ENCODE measurements at places on chromosomes 7 and 10.

DNA sequence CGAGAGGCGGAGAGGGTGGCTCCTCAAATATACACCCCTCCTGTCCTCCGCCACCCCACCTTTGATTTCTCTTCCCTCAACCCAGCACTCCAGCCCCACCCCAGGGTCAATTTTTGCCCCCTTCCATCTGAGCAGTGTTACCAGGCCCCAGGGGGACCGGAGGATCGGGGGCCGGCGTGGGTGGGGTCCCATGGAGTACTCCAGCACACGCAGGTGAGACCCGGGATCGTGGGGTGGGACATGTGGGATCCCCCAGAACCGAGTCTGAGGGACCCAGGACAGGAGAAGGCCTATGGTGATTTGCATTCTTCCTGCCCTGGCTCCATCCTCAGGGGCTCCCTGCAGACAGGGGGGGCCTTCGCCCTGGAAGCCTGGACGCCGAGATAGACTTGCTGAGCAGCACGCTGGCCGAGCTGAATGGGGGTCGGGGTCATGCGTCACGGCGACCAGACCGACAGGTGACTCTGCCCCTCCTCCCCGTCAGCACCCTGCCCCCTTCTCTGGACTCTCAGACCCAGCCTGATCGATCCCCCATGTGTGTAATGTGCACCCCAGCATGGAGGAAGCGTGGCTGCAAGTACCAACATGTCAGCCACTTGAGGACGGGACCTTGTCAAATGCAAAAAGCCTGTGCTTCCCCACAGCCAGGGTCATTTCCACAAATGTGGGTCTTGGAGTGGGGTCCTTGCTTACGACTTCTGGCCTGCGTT lies 744 bp downstream of the TRIP6 start:
- DNase-seq = peak; percentile 83

GRCh38 chr10:125157505-125157904 lies 2.9 kb downstream of the CTBP2 start:
- no peak for DNase-seq

- DNase-seq = peak; percentile 48
These were observed 14.6 kb upstream of the RPEL1 start for GRCh38 chr10:103231047-103231551.

DNA sequence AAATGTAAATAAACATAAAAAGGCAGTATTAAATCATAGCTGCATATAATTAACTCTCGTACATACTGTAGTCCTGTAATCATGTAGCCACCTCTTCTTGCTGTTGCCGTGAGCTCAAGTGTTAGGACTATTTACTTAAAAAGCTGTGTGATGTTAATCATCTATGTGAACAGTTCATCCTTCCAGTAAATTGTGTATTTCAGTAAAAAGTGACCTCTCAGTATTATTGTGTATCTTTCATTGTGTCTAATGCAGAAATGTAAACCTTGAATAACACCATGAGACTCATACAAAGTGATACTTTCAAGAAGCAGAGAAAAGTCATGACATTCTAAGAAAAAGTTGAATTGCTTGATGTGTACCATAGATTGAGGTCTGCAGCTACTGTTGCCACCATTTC lies 38.0 kb downstream of the ADD3 start:
- no peak for DNase-seq

DNA sequence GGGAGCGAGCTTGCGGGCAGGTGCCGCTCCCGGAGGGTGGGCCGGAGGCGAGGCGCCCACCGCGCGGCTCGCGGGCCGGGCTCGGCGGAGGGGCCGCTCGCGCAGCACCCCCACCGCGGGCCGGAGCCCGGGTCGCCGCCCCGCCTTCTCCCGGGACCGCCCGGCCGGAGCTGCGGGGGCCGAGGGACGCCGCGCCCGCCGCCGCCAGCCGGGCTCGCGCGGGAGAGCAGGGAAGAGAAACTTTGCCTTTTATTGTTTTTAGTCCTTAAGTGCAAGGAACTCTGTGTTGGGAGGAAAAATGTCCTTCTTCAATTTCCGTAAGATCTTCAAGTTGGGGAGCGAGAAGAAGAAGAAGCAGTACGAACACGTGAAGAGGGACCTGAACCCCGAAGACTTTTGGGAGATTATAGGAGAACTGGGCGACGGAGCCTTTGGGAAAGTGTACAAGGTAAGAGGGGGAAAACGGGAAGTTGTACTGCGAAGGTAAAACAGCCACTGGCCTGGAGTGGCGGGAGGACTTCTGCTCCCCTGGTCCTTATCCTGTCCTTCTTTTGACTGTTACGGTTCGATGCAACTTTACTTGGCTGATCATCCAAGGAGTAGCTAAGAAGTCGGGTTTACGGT lies 620 bp downstream of the SLK start:
- peak; percentile 79 for DNase-seq

- no peak for DNase-seq
These were observed 191.5 kb downstream of the DIP2C start for GRCh38 chr10:497898-498451.

- DNase-seq = no peak
These were observed 37.4 kb downstream of the HHEX start for GRCh38 chr10:92727141-92727540.

GRCh38 chr7:2566348-2566889 lies 7.6 kb downstream of the IQCE start:
- no peak for DNase-seq

DNA sequence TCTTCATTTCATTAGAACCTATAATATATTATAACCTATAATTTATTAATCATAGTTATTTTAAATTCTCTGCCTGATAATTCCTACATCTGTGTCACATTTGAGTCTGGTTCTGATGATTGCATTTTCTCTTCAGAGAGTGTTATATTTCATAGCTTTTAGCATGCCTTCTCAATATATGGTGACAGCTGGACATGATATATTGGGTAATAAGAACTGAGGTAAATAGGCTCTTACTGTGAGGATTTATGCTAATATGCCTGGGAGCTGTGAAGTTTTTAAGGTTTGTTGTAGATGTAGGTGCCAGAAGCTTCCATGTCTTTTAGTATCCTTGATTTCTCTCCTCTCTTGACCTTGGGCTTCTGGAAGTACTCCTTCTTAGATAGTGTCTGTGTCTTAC lies 325.9 kb upstream of the SEMA3D start:
- no peak for DNase-seq

GRCh38 chr10:971613-972012 lies 16.6 kb upstream of the GTPBP4 start:
- DNase-seq = no peak

DNA sequence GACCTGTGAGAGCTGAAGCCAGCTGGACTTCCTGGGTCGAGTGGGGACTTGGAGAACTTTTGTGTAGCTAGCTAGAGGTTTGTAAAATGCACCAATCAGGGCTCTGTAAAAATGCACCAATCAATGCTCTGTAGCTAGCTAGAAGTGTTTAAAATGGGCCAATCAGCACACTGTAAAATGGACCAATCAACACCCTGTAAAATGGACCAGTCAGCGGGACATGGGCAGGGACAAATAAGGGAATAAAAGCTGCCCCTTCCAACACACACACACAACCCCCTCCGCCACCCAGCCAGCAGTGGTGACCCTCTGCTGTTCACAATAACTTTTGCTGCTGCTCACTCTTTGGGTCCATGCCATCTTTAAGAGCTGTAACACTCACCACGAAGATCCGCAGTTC lies 7.1 kb downstream of the ZNF511 start:
- no peak for DNase-seq

DNA sequence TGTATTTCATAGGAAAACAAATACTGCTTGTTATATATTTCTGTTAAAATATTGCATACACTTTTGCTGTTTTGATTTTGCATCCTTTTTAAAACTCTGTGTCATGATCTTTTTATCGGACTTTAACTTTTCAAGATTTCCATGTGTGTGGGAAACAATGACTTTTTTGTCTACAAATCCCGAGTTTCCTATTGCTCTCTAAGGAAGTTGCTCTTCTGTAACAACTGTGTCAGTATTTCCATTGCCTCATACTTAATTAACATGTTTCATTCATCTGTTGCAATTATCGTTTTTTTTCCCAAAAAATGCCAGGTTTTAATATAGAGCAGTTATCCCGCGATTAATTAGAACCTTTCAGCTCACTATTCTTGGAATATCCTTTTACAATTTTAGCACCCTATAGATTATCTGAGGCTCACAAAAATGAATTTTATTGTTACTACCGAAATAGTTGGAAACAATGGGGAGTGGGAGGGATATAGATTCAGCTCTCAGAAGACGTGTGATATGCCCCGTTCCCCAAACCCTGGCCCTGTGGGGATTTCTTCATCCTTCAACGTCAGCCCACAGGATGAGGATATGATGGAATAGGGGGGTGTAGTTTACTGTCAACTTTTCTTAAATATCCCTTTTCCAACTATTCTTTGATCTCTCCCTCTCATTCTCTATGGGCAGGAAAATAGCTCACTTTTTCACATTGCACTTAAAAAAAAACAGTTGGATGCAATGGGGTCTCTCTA lies 297.6 kb upstream of the IGFBP3 start:
- no peak for DNase-seq

DNA sequence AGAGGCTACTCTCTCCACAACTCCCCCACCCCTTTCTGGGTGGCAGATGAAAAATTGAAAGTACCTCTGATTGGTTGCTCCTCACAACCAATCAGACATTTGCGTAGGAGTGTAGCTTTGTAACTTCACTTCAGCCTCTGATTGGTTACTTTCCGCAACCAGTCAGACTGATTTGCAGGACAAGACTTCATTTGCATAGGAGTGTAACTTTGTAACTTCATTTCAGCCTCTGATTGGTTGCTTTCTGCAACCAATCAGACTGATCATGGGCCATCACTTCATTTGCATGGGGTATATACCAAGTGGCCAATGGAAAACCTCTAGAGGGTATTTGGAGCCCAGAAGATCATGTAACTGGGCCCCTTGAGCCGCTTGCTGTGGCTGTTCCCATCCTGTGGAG lies 25.6 kb downstream of the CDNF start:
- peak; percentile 35 for DNase-seq

DNA sequence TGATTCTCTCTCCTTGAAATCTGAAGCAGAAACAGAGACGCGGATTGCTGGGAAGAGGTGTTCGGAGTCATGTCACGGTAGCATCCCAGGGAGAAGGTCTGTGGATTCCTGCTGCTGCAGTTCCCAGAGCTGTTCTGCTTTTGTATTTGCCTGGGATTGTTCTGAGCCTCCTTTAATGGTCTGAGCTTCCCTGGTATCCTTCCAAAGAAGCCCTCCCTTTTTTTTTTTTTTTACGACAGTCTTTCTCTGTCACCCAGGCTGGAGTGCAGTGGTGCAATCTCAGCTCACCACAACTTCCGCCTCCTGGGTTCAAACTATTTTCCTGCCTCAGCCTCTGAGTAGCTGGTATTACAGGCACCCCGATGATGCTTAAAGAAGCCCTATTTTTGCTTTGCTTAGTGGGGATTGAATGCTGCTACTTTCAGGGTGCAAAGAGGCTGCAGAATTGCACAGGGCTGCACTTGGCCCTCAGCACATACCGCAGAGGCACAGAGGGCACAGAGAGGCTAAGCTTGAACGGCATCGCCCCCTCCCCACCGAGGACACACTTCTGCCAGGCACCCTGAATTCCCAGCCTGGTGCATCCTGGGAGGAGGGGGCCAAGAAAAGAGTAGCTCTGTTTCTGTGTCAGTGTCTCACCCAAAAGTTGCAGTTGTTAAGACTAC lies 208.6 kb upstream of the GALNT17 start:
- no peak for DNase-seq

DNA sequence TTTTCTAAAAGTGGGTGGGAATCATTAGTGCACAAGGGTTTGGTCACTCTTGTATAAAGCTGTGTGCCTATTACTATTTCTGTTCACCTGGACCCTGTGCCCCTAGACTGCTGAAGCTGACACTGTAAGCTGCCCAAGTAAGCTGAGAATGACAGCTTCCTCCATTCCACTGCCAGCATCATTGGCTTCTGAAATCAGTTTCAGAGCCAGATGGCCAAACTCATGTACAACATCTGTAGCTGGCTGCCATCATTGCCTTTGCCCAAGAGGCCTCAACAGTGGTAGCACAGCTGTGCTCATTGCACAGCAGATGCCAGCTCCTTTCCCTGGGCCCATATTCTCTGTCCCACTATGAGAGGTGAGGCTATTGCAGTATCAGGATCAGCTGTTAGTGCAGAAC lies 165.7 kb downstream of the CPEB3 start:
- no peak for DNase-seq

GRCh38 chr7:40297741-40298311 lies 163.0 kb downstream of the SUGCT start:
- DNase-seq = no peak

DNA sequence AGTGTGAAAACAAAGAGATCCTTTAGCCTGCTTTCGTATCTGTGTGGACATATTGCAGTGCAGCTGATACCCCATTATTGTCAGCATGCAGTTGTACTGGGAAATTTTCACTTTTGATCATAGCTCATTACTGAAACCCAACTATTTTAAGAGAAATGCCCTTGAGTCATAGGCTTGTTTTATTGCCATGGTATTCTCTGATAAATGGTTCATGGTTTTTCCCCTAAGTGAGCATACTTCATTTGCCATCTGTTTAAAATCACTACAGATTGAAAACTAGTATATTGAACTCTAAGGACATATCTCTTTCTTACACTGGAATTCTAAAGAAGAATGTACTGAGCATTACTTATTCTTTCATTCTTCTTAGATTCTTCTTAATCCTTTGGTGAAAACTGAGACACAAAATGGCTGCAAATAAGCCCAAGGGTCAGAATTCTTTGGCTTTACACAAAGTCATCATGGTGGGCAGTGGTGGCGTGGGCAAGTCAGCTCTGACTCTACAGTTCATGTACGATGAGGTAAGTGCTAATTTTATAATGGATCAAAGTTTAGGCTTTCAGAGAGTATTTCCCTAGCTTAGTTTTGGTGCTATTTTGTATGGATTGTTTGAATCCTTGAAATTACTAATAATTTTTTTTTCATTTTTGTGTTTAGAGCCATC lies 63.0 kb downstream of the RALA start:
- DNase-seq = no peak

- no peak for DNase-seq
These were observed 49.3 kb downstream of the CALML3 start for GRCh38 chr10:5573968-5574641.

- no peak for DNase-seq
These were observed 568.1 kb upstream of the FOXK1 start for GRCh38 chr7:4113976-4114375.

- no peak for DNase-seq
These were observed 307.9 kb downstream of the PARD3 start for GRCh38 chr10:34507217-34507616.

- no peak for DNase-seq
These were observed 142.5 kb upstream of the SHH start for GRCh38 chr7:155954550-155955366.

GRCh38 chr10:48444861-48445841 lies 138.7 kb downstream of the MAPK8 start:
- DNase-seq = peak; percentile 83

- peak; percentile 13 for DNase-seq
These were observed 137.2 kb downstream of the NOC3L start for GRCh38 chr10:94225589-94225988.

GRCh38 chr10:77628906-77629730 lies 8.5 kb downstream of the KCNMA1 start:
- DNase-seq = no peak

- DNase-seq = no peak
These were observed 30.0 kb upstream of the SRGN start for GRCh38 chr10:69057951-69058297.
